Stimulated activated CD4-positive, alpha-beta T cell treated with anti-CD3 and anti-CD28 coated beads, Interleukin-2, amount 100 ng/mL, for 4 hours (primary cell): ENCODE measurements at places on chromosomes 12 and 14.

DNA sequence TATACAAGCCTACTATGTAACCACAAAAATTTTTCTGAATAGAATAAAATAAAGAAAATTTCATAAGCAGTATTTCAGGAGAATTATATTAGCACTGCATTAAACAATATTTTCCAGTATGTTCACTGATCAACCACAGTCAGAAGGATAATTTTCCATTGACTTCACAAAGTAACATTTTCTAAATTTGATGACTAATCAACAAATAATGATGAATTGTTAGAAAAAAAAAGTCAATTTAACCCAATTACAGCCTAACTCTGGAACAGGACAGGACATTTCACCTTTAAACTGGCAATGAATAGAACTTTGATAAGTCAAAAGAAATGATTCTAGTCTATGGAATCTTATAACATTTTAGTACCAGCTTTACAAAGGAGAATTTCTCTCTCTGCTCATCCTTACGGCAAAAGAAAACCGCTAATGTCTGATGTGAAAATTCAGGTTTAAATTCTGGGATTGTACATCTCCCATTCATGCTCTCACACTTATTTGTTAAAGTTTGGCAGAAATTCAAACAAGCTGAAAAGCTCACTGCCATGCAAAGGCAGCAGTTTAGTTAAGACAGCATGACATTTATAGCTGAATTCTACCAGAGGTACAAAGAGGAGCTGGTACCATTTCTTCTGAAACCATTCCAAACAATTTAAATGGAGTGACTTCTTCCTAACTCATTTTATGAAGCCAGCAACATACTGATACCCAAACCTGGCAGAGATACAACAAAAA lies 84.5 kb downstream of the MDGA2 start:
- no peak for DNase-seq

DNA sequence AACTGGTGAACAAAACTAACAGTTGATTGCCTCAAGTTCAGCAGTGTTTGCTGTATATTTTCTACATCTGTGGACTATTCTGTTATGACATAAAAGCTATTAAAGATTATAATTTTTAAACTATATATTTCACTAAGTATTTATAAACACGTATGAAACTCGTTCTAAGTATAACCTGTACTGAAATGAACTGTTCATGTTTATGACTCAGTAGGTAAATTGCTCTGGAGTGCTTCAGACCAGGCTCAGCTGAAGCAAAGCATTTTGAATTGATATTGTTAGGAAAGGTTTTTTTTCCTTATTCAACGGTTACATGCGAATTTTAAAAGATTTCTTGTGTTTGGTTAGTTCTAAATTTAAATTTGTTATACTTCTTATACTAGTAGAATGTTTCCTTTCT lies 151.3 kb downstream of the RAD51B start:
- no peak for DNase-seq

DNA sequence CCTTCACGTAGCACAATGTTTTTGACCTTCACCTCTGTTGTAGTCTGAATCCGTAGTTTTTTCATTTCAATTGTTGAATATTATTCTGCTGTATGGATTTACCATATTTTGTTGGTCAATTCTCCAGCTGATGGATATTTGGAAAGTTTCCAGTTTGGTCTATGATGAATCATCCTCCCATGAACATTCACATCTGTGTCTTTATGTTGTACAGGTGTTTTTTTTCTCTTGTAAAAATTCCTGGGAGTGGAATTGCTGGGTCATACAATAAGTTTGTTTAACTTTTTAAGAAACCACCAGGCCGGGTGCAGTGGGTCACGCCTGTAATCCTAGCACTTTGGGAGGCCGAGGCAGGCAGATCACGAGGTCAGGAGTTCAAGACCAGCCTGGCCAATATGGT lies 36.7 kb upstream of the GNG2 start:
- no peak for DNase-seq

GRCh38 chr12:86748894-86749293 lies 492.7 kb upstream of the MGAT4C start:
- no peak for DNase-seq

GRCh38 chr12:104752881-104753280 lies 205.2 kb downstream of the SLC41A2 start:
- no peak for DNase-seq

DNA sequence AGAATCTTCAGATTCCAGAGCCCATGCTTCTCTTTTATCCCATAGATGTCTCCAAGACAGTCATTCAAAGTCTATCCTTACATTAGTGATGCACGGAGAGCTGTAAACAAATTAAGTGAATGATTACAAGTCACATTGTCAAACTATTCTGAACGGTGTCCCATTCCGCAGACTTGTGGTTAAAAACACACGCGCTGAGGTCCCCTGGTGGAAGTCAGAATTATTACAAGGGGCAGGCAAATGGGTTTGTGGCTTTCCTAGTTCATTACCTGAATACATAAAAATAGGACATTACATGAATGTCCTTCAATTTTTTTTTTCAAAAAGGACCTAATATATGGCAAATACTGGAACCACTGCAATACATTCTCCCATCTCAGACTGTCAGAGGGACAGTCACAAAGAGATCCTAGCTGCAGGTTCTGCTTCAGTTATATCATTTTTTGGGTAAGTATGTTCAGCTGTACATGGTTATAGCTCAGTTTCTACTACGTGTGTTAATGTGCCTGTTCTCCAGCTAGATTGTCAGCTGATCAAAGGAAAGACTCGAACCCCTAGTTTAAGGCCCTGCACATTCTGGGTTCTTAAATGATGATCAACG lies 53.1 kb upstream of the STON2 start:
- peak; percentile 25 for DNase-seq

GRCh38 chr14:103028772-103029171 lies 28.6 kb downstream of the CDC42BPB start:
- no peak for DNase-seq

GRCh38 chr14:72776701-72777261 lies 117.1 kb downstream of the DPF3 start:
- no peak for DNase-seq
